Esophagus squamous epithelium (tissue), 5 donors: ENCODE measurements at places on chromosomes 3 and 15. TPM values are rescaled to one million over a fixed set of nuclear protein-coding genes. Genes with fewer than 3 reads are reported as not detected.
A peak's percentile ranks its signal among the peaks of the same experiment; 100 is the strongest.

- no peak for DNase-seq
- no peak overlapping the region for H3K4me3 ChIP-seq
- no peaks in the 10 kb centered on the region for H3K27me3 ChIP-seq
- H3K27ac ChIP-seq: no peak overlapping the region
Measured at GRCh38 chr3:186746008-186746407, 28.8 kb downstream of the KNG1 start.

DNA sequence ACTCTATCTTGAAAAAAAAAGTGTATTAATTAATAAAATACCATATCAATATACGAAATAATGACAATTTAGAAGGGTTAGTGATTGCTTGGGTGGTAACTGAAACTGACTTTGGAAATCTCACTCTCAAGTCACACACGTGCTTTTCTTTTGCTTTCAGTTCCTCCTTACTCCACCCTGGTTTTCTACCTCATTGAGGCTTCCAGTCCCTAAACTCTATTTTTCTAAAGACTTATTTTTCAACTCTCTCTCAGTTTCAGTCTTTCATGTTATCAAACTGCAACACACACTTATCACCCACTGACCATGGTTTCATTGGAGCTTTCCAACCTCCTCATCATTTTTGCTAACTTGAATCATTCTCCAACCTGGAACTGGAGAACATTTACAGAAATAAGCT lies 23.5 kb downstream of the IL12A start:
- no peaks in the 10 kb centered on the region for H3K4me1 ChIP-seq
- H3K36me3 ChIP-seq: no peaks in the 10 kb centered on the region

DNA sequence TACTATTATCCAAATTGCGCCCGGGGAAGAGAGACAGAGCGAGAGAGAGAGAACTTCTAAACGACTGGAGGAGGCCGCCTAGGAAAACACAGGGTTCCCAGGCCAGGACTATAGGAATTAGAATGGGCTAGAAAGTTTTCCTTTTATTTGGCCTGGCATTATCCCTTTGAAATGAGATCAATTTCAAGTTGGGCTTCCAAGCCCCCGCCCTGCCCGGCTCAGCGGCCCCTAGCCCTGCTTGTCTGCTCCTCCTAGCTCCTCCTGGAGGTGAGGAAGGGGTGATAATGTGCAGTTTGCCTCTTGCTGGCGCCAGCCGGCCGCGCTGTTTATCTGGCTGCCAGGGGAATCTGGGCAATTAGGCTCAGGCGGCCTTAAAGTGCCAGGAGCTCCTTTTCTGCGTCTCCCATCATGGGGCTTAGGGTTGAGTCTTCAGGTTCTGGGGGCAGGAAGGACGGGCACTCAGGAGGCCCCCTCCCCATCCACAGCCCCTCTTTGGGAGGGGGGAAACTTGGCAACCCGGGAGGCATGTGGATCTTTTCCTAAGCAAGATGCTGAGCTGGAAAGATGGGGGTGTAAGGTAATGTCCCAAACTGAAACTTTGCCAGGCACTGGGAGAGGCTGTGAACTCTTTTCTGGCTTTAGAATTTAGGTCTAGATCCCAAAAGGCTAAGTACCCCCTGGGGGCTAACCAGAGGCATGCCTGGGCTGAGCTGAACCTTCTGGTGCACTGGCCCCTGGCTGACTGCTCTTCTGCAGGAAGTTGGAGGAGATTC lies 5.5 kb downstream of the SMAD6 start:
- no peaks in the 10 kb centered on the region for H3K27me3 ChIP-seq
- no peaks in the 10 kb centered on the region for H3K36me3 ChIP-seq
- H3K27ac ChIP-seq: peak overlapping the region; percentile 57
- no peak overlapping the region for H3K4me3 ChIP-seq
- no peak for DNase-seq

The SLC12A8 gene
- total RNA-seq: 12.8 TPM

GRCh38 chr3:107884719-107885460 lies 205.9 kb downstream of the CD47 start:
- no peak overlapping the region for H3K4me3 ChIP-seq
- DNase-seq: no peak
- no peak overlapping the region for H3K27ac ChIP-seq
- no peaks in the 10 kb centered on the region for H3K4me1 ChIP-seq

DNA sequence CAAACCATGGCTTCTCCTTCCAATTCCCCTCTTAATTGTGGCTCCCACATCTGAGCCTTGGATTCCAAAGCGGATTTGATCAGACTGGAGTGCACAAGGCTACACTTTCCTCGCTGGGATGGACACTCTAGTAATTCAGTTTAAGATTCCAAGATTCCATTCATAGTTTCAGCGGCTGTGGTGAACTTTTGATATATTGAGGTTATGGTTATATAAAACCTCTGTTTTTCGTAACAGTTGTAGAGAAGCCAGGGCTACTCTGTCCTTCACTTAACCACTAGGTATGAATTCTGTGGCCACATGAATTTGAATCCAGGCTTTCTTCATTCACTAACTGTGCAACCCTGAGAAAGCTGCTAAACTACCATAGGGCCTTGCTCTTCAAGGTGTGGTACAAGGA lies 67.9 kb upstream of the KY start:
- H3K4me3 ChIP-seq: no peak overlapping the region
- no peaks in the 10 kb centered on the region for H3K27me3 ChIP-seq
- DNase-seq: no peak
- H3K4me1 ChIP-seq: no peaks in the 10 kb centered on the region
- no peak overlapping the region for H3K27ac ChIP-seq

The LMOD3 gene
- total RNA-seq: not detected

- H3K4me1 ChIP-seq: no peaks in the 10 kb centered on the region
- DNase-seq: no peak
- no peaks in the 10 kb centered on the region for H3K27me3 ChIP-seq
- H3K4me3 ChIP-seq: no peak overlapping the region
Measured at GRCh38 chr3:148077318-148077923, 620.3 kb upstream of the AGTR1 start.

The VPS13C gene
- 11.4 TPM for total RNA-seq

- no peak overlapping the region for H3K27ac ChIP-seq
- no peak for DNase-seq
- H3K4me3 ChIP-seq: peak overlapping the region; percentile 60
- H3K4me1 ChIP-seq: no peaks in the 10 kb centered on the region
Measured at GRCh38 chr15:61226361-61227256, 2.5 kb downstream of the RORA start.

GRCh38 chr3:54850484-54851018 lies 77.3 kb downstream of the LRTM1 start:
- H3K4me3 ChIP-seq: no peak overlapping the region
- DNase-seq: no peak
- peaks cover 21% of the 10 kb centered on the region for H3K4me1 ChIP-seq
- no peak overlapping the region for H3K27ac ChIP-seq
- H3K27me3 ChIP-seq: no peaks in the 10 kb centered on the region
- no peaks in the 10 kb centered on the region for H3K36me3 ChIP-seq

DNA sequence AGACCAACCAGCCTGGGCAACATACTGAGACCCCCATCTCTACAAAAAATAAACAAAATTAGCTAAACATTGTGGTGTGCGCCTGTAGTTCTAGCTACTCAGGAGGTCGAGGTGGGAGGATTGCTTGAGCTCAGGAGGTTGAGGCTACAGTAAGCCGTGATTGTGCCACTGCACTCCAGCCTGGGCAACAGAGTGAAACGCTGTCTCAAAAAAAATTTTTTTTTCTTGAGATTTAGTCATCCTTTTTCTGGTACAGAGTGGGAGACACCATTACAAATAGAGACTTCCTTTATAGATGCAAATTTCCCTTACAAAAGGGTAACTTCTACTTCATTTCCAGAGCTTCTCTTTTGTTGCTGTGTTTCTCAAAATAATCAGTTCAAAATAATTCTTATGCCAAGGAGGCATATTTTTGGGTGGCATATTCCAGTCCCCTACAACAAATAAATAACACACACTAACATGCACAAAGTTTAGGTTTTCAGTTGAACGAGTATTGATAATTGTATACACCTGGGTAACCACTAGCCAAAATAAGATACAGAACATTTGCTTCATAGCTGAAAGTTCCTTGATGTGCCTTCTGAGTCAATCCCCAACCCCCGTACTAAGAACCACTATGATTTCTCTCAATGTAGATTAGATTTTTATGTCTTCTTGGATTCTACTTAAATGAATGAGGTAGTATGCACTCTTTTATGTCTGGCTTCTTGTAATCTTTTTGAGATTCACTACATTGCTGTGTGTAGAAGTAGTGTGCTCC lies 248.9 kb upstream of the PROK2 start:
- no peaks in the 10 kb centered on the region for H3K4me1 ChIP-seq
- H3K27me3 ChIP-seq: no peaks in the 10 kb centered on the region
- H3K4me3 ChIP-seq: no peak overlapping the region
- H3K36me3 ChIP-seq: no peaks in the 10 kb centered on the region

DNA sequence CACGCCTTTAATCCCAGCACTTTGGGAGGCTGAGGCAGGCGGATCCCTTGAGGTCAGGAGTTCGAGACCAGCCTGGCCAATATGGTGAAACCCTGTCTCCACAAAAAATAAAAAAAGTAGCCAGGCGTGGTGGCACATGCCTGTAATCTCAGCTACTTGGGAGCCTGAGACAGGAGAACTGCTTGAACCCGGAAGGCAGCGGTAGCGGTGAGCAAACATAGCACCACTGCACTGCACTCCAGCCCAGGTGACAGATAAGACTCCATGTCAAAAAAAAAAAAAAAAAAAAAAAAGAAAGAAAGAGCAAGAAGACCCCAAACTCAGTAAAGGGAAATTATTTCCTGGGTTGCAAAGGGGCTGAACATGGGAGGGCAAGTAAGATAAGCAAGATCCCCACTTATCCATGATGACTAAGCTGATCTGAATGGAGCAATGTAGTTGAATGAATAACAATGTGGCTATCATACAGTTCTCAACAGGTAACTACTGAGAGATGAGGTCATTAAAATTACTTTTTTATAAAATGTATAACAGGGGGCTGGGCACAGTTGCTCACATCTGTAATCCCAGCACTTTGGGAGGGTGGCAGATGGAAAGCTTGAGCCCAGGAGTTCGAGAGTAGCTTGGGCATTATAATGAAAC lies 46.0 kb downstream of the RBM15B start:
- H3K4me1 ChIP-seq: no peaks in the 10 kb centered on the region
- H3K36me3 ChIP-seq: peaks cover 20% of the 10 kb centered on the region
- no peak overlapping the region for H3K4me3 ChIP-seq
- H3K27ac ChIP-seq: no peak overlapping the region
- DNase-seq: no peak

The HYAL1 gene
- total RNA-seq: 3.4 TPM

- no peaks in the 10 kb centered on the region for H3K4me1 ChIP-seq
- no peak overlapping the region for H3K4me3 ChIP-seq
- no peaks in the 10 kb centered on the region for H3K27me3 ChIP-seq
- no peak overlapping the region for H3K27ac ChIP-seq
- no peak for DNase-seq
Measured at GRCh38 chr15:95758851-95759250, 571.6 kb upstream of the NR2F2 start.

The CLDN18 gene
- total RNA-seq: 0.38 TPM

DNA sequence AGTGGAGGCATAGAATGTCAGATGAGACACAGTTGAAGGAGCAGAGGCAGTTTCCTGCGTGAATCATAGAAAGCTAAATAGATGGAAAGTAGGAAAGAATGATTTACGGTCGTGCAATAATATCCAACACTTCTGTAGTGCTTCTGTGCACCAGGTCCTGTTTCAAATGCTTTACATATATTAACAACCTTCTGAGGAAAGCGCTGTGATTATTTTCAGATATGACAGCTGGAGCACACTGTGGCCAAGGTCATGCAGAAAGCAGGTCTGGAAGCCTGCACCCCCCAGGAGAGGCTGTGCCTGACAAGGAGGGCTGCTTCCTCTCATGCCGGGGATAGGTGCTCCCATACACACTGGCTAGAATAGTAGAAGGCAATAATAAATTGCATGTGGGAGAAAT lies 104.5 kb downstream of the CHRNA7 start:
- no peaks in the 10 kb centered on the region for H3K4me1 ChIP-seq
- H3K4me3 ChIP-seq: no peak overlapping the region
- H3K36me3 ChIP-seq: no peaks in the 10 kb centered on the region

DNA sequence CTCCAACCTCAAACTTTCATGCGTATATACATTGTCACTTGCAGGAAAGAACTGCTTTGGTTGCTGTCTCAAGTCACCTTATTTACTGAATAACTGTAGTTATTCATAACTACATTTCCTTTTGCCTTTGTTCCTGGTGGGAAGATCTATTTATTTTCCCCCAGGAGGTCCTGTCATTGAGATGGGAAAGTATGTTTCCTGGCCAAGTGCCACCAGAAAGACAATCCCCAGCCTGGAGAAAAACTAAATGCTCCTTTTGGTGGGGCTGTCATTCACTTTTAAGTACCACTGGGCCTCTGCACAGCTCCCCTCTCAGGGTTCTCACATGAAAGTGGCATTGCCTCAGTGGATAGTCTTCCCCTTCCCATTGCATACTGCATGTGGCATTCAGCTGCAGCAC lies 59.8 kb downstream of the LRRC3B start:
- no peak overlapping the region for H3K27ac ChIP-seq
- DNase-seq: no peak

- DNase-seq: no peak
- H3K27ac ChIP-seq: no peak overlapping the region
- no peaks in the 10 kb centered on the region for H3K36me3 ChIP-seq
- peaks cover 4% of the 10 kb centered on the region for H3K4me1 ChIP-seq
- H3K4me3 ChIP-seq: no peak overlapping the region
Measured at GRCh38 chr15:35115155-35115725, 30.1 kb upstream of the NANOGP8 start.

- H3K27ac ChIP-seq: no peak overlapping the region
- H3K4me3 ChIP-seq: no peak overlapping the region
- H3K4me1 ChIP-seq: peaks cover 7% of the 10 kb centered on the region
- H3K36me3 ChIP-seq: no peaks in the 10 kb centered on the region
Measured at GRCh38 chr3:152225201-152225600, 43.5 kb upstream of the MBNL1 start.

- DNase-seq: no peak
- H3K36me3 ChIP-seq: no peaks in the 10 kb centered on the region
- no peaks in the 10 kb centered on the region for H3K27me3 ChIP-seq
- H3K4me1 ChIP-seq: no peaks in the 10 kb centered on the region
Measured at GRCh38 chr15:82292271-82292670, 29.7 kb downstream of the SAXO2 start.

The NR2E3 gene
- total RNA-seq: 0.19 TPM

GRCh38 chr15:62906627-62907026 lies 135.9 kb upstream of the TPM1 start:
- H3K4me3 ChIP-seq: no peak overlapping the region
- no peaks in the 10 kb centered on the region for H3K36me3 ChIP-seq
- no peak for DNase-seq

GRCh38 chr3:33833408-33834095 lies 35.1 kb downstream of the PDCD6IP start:
- no peaks in the 10 kb centered on the region for H3K36me3 ChIP-seq
- H3K27ac ChIP-seq: no peak overlapping the region
- H3K4me3 ChIP-seq: no peak overlapping the region
- no peaks in the 10 kb centered on the region for H3K27me3 ChIP-seq
- DNase-seq: no peak
